ENCODE measurements at places on chromosomes 11 and 22. TPM values are rescaled to one million over a fixed set of nuclear protein-coding genes. Genes with fewer than 3 reads are reported as not detected.

DNA sequence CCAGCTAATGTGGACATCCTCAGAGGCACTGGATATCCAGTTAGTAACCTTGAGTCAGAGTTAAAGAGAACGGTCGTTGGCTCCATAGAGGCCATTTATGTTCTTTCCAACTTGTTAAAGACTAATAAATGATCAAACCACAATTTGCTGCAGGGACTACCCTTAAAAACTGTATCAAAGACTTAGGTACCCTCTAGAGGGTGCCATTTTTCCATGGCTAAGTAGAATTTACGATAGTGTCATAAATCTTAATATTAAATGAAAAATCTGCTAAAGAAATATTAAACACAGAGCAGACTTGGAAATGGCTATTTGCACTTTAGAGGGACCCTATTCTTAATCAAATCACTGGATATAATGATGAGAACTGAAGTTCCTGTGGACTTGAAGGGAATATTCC lies 685.2 kb upstream of the CHORDC1 start:
- no peaks in the 10 kb centered on the region for H3K36me3 ChIP-seq
- no peaks in the 10 kb centered on the region for H3K27me3 ChIP-seq
- H3K4me1 ChIP-seq = no peaks in the 10 kb centered on the region
- no peak for DNase-seq
- no peak overlapping the region for H3K27ac ChIP-seq

- no peak for DNase-seq
- peaks cover 4% of the 10 kb centered on the region for H3K4me1 ChIP-seq
- no peaks in the 10 kb centered on the region for H3K36me3 ChIP-seq
- H3K27me3 ChIP-seq = no peaks in the 10 kb centered on the region
- H3K27ac ChIP-seq = no peak overlapping the region
Measured at GRCh38 chr11:115408036-115408921, 95.9 kb downstream of the CADM1 start.

DNA sequence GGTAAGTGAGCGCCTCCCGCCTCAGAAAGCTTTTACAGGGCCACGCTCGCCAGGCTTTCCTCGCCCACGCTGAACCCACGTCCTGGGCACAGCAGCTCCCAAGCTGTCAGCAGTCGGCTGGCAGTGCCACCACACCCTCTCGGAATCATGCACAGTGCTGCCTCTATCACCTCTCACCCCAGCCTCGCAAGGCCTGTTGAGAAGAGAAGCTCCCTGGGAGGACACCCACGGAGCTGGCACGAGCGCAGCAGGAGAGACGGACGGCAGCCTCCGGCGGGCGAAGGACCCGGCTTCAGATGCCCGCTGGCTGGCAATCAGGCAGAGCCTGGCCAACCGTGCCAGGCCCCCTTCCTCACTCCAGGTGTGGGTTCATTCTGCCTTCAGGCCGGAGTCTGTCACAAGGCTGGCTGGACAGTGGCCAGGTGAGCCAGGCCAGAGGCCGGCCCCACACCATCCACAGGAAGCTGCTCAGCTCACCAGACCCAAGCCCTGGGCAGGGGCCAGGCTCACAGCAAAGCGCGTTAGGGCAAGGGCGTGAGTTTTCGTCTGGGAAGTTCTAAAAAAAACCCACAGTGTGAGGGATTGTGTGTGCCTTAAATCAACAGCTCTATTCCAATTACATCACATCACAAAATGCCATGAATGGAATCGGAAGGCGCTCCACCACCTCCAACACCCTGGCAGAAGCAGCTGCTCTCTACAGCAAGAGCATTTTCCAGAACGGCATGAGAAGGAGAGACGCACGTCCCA lies 33.2 kb downstream of the TOLLIP start:
- no peak overlapping the region for H3K4me3 ChIP-seq
- H3K36me3 ChIP-seq = peaks cover 3% of the 10 kb centered on the region
- H3K27ac ChIP-seq = no peak overlapping the region

GRCh38 chr22:29801796-29802195 lies 34.6 kb downstream of the UQCR10 start:
- H3K27ac ChIP-seq = no peak overlapping the region
- DNase-seq = no peak
- H3K27me3 ChIP-seq = no peaks in the 10 kb centered on the region
- H3K4me3 ChIP-seq = no peak overlapping the region
- H3K4me1 ChIP-seq = no peaks in the 10 kb centered on the region
- peaks cover 14% of the 10 kb centered on the region for H3K36me3 ChIP-seq

GRCh38 chr11:26096451-26096850 lies 235.5 kb upstream of the ANO3 start:
- DNase-seq = no peak
- no peak overlapping the region for H3K27ac ChIP-seq
- no peaks in the 10 kb centered on the region for H3K36me3 ChIP-seq

- H3K27me3 ChIP-seq = no peaks in the 10 kb centered on the region
- DNase-seq = no peak
- H3K36me3 ChIP-seq = no peaks in the 10 kb centered on the region
- no peak overlapping the region for H3K4me3 ChIP-seq
- no peak overlapping the region for H3K27ac ChIP-seq
Measured at GRCh38 chr11:86931548-86932258, 23.5 kb downstream of the FZD4 start.

DNA sequence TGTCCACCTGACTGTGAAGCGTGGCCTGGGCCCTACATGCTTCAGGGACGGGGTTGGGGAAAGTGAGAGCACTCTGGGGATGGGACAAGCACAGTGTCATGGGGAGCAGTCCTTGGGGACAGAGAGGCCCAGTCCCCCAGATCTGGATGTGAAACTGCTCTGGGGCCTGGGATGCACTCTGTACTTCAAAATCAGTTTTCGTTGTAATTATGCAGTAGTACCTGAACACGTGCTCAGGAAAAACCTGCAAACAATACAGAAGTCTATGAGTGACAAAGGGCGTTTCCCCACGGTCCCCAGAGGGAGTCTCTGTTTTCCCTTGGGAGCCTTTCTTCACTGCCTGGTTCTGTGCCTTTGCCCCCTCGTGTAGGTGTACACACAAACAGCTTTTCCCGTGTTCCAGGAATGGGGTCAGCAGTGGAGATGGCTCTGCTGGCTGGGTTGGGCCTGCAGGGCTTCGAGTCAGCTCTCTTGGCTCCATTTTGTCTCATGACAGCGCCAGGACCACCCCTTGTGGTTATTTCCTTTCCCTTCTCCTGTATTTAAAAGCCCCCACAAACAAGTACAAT lies 5.2 kb upstream of the TNFRSF13C start:
- peaks cover 10% of the 10 kb centered on the region for H3K36me3 ChIP-seq
- DNase-seq = no peak
- H3K27me3 ChIP-seq = no peaks in the 10 kb centered on the region
- H3K4me1 ChIP-seq = no peaks in the 10 kb centered on the region

TFIP11 gene
- total RNA-seq = 37.7 TPM

DNA sequence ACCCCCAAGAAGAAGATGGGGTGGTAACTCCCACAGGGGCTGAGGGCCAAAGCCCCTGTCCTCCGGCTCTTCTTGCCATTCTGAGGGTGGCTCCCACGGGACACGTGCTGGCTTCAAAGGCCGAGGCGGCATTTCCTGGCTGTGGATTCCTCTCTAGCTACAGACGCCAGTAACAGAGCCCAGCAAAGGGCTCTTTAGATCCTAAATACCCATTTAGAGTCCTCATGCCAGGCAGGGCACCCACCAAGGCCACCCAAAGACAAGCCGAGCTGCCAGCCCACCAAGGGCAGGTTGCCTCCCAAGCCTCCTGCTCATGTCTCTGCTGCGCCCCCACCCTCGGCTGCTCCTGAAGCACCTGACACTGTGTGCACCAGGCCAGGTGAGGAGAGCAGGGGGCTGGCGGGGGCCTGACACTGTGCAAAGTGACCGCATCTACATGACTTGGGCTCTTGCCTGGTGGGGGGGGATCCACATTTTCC lies 5.7 kb downstream of the LRFN4 start:
- no peak for DNase-seq
- H3K36me3 ChIP-seq = peaks cover 2% of the 10 kb centered on the region
- no peak overlapping the region for H3K27ac ChIP-seq
- H3K4me3 ChIP-seq = no peak overlapping the region
- no peaks in the 10 kb centered on the region for H3K4me1 ChIP-seq
- no peaks in the 10 kb centered on the region for H3K27me3 ChIP-seq

DNA sequence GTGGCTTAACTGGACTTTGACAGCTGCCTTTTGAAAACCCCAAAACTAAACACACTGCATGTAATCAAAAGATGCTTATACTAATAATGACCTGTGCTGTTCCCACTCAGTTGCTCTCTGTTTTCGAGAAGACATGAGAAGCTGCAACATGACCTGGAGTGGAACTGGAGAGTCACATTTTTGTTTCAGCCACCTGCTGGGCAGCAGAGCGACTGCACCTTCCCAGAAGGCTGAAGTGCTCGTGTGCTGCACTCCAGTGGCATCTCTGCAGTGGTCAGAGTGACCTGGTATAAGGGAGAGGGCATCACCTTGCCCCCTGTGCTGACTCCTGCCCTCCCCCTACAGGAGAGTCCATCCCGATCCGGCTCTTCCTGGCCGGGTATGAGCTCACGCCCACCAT lies 8.6 kb downstream of the THYN1 start:
- H3K36me3 ChIP-seq = peaks cover 28% of the 10 kb centered on the region
- H3K27me3 ChIP-seq = no peaks in the 10 kb centered on the region
- H3K4me1 ChIP-seq = no peaks in the 10 kb centered on the region

GRCh38 chr11:10567446-10567845 lies 1.0 kb downstream of the LYVE1 start:
- H3K27ac ChIP-seq = no peak overlapping the region
- DNase-seq = no peak
- no peaks in the 10 kb centered on the region for H3K27me3 ChIP-seq
- peaks cover 10% of the 10 kb centered on the region for H3K4me1 ChIP-seq
- no peak overlapping the region for H3K4me3 ChIP-seq

GRCh38 chr11:128146926-128147605 lies 440.3 kb downstream of the ETS1 start:
- no peaks in the 10 kb centered on the region for H3K27me3 ChIP-seq
- no peak overlapping the region for H3K27ac ChIP-seq
- H3K4me3 ChIP-seq = no peak overlapping the region
- H3K4me1 ChIP-seq = no peaks in the 10 kb centered on the region
- DNase-seq = no peak

DNA sequence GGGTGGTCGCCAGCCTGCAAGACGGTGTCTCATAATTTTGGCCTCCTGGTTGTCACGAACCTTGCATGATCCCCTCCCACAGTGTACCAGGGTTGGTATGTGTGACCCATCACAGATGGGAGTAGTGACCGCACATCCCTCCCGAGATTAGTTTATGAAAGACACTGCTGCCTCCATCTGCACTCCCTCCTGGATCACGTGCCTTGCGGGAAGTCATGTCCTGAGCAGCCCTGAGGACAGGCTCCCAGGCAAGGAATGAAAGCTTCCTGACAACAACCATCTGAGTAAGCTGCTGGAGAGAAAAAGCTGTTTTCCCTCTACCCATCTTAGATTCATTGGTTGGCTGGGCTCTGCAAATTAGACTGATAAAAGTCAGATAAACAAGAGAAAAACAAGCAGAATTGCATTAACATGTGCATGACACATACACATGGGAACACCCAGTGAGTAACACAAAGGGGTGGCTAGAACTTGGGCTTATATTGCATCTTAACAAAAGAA lies 14.4 kb upstream of the PAMR1 start:
- no peaks in the 10 kb centered on the region for H3K36me3 ChIP-seq
- H3K4me1 ChIP-seq = no peaks in the 10 kb centered on the region
- H3K27ac ChIP-seq = no peak overlapping the region
- H3K27me3 ChIP-seq = no peaks in the 10 kb centered on the region

DNA sequence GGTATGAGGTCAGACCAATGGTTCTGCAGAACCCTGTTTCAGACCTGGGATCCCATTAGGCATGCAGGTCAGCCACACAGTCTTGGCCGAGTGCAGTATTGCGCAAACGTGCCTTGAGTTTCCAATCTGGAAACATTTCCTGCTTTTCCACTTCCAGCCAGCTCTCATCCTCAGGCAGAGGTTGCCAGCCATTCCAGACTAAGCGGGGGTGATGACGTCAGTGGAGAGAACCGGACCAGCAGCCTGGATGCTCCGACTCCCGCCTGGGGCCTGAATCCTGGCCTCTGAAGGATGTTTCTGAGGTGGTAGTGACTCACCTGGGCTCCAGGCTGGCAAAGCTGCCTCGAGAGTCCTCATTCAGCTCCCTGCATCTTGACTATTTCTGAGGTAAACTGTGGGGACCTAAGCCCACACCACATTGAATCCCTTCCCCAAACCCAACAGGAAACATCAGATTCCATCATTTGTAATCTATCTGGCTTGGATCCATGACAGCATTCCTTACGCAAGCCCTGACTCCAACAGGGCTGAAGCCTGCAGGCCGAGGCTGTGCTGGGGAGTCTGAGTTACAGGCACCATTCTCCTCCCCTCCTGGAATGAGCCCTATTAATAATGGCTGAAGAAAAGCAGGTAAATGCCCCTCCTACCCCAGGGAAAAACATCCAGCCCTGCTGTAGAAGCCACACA lies 83.0 kb downstream of the ABTB2 start:
- no peaks in the 10 kb centered on the region for H3K36me3 ChIP-seq
- H3K4me3 ChIP-seq = no peak overlapping the region
- H3K27ac ChIP-seq = no peak overlapping the region
- no peak for DNase-seq
- H3K27me3 ChIP-seq = no peaks in the 10 kb centered on the region

IGLL1 gene
- total RNA-seq = not detected

DNA sequence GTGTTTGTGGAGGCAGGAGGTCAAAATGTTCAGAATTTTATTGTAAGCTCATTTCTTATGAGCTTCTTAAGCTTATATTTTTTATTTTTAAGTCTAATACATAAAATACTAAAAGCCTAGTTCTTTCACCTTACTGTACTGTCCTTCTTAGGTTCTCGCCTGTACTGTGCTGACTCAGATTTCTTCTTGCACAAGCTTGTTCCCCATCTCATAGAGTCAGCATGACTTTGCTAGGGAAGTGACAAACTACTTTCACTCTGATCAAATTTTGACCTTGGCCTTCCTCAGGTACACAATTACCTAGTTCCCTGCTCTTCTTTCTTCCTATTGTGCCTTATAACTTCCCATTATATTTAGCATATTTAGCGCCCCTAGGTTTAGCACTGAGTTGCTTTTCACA lies 81.5 kb downstream of the STK33 start:
- no peak overlapping the region for H3K27ac ChIP-seq
- H3K4me3 ChIP-seq = no peak overlapping the region
- no peaks in the 10 kb centered on the region for H3K27me3 ChIP-seq
- DNase-seq = no peak

DNA sequence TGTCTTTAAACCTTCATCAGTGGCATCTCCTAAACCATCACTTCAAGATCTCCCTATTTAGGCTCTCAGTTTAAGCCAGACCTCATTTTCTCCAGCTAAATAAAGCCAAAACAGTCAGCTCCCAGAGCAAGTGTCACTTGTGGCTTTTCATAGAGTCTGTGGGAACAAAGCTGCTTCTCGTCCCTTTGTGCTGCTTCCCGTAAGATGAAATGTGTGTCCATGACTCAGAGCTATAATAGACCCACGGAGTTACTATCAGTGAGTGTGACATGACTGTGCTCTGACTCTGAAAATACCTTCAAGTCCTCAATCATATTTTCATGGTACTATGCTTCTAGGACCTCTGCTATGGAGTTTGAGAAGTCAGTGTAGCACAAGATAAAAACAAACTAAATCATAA lies 57.3 kb upstream of the SLN start:
- no peak overlapping the region for H3K27ac ChIP-seq
- H3K27me3 ChIP-seq = no peaks in the 10 kb centered on the region
- no peak for DNase-seq
- no peak overlapping the region for H3K4me3 ChIP-seq
- H3K4me1 ChIP-seq = no peaks in the 10 kb centered on the region
